Fibroblast of upper back skin (primary cell): ENCODE measurements at places on chromosomes 7 and 10.

- DNase-seq: peak; percentile 34
Observed at GRCh38 chr7:12490107-12490688, 80.3 kb upstream of the SCIN start.

DNA sequence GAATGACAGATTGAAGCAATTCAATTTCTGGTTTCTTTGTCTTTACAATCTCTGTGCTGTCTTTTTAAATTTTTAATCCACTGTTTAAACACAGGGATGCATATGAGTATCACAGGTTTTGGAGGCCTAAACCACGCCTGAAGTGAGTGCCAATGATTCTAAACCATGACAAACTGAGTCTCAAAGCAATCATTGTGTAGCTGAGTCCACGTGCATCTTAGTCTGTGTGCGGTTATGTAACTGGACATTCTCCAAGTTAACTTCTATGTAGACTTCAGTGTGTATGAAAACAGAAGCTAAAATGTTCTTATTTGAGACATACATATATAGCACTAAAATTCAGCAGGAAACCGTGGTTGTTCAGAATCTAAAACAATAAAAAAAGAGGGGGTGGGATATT, 79.3 kb upstream of the ST8SIA6 start:
- peak; percentile 35 for DNase-seq

DNA sequence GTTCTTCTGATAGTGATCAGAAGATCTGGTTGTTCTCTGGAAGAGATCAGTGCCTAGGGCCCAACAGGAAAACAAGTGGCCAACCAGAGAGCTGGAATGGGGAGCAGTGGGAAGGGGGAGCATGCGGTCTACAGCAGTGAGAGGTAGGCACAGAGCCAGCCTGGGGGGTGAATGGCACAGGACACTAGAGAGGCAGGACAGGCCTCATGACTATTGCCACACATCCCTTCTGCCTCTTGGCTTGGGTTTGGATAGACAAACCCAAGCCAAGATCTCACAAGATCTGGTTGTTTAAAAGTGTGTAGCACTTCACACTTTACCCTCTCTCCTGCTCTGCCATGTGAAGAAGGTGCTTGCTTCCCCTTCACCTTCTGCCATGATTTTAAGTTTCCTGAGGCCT, 224.4 kb downstream of the ARHGAP12 start:
- DNase-seq: no peak

- DNase-seq: no peak
Observed at GRCh38 chr10:124534231-124534798, 72.7 kb downstream of the LHPP start.

- DNase-seq: peak; percentile 26
Observed at GRCh38 chr10:23408330-23408976, 30.4 kb upstream of the OTUD1 start.

GRCh38 chr10:123936426-123936825, 44.8 kb upstream of the CPXM2 start:
- DNase-seq: peak; percentile 34

DNA sequence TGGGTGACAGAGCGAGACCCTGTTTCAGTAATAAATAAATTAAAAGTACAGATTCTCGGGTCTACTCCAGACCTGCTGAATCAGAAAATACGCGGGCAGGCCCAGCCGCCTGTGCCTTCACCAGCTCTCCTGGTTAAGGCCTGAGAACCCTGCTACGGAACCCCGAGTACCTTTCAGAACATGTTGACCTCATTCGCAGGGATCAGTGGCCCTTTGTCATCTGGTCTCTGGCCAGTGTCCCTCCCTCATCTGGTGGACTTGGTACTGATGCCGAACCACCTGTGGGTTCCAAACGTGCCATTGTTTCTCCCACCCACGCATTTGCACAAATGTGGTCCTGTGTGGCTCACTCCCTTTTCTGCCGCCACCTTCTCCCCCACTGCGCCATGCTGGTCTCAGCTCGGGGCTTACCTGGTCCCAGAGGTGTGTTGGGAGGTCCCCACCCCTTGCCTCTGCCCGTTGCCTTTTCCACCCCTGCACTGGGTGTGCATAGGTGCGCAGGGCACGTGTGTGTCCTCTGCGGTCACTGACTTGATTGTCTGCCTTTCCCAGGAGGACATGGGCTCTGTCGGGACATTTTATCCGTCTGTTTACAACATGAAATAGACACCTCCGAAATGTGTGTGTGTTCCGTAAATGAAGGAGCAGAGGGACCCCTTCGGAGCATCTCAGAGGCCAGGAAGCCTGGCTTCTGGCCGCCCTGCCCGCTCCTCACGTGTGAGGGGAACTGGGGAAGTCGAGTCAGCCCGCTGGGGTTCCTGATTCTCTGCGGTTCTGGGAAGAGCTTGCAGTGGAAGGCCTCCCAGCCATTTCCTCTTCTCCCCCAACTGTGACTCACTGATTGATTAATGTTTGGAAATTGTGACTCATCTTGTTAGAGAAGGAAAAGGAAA, 135.2 kb downstream of the CUX1 start:
- DNase-seq: peak; percentile 92

- DNase-seq: peak; percentile 58
Observed at GRCh38 chr10:44386546-44387052, 1.7 kb upstream of the CXCL12 start.

DNA sequence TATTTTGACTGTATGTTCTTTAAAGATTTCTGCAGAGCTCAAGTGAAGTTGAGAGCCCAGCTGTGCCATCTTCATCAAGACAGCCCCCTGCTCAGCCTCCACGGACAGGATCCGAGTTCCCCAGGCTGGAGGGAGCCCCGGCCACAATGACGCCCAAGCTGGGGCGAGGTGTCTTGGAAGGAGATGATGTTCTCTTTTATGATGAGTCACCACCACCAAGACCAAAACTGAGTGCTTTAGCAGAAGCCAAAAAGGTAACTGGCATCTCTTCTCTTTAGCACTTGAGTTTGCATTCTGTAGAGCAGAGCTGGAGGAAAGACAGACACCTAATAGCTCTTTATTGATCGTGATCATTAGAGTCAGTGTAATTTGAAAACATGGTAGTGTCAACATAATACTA, 33.7 kb downstream of the MCM10 start:
- DNase-seq: no peak

DNA sequence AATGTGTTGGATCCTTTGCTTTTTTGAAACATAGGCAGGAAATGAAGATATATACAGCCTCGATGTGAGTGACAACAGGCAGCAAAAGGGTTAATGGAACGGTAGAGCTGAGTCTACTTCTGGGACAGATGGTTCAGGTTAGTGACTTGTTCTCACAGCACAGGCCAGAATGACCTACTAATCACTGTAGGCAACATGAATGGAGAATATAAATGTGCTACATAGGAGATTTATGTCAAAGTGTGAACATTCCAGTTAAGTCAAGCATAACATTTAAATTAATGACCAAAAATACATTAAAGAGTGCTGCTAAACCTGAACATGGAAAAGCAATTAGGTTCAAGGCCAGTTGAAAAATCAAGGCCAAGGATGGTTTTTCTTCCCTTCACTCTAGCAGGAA, 235.2 kb downstream of the POU6F2 start:
- DNase-seq: peak; percentile 43

- no peak for DNase-seq
Observed at GRCh38 chr7:118657391-118658005, 433.0 kb downstream of the ANKRD7 start.

DNA sequence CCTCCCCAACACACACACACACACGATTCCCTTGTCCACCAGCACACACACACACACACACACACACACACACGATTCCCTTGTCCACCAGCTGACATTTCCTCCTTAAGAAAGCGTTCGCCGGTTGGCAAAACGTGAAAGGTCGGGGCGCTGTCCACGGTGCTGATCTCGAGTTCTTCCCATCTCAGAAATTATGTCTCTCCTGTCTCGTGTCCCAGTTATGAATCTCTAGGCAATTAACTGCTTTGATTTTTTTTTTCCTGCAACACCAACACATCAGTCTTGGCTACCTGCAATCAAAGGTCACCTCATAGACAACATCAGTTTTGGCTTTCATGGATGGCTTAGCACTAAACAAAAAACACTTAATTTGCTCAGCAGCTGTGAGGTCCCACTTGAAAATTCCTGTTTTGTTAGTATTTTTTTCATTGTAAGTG, 1.9 kb downstream of the INA start:
- DNase-seq: peak; percentile 42

GRCh38 chr7:106862317-106863089, 2.6 kb upstream of the PIK3CG start:
- peak; percentile 38 for DNase-seq

- no peak for DNase-seq
Observed at GRCh38 chr7:26168458-26169023, 16.5 kb downstream of the NFE2L3 start.

DNA sequence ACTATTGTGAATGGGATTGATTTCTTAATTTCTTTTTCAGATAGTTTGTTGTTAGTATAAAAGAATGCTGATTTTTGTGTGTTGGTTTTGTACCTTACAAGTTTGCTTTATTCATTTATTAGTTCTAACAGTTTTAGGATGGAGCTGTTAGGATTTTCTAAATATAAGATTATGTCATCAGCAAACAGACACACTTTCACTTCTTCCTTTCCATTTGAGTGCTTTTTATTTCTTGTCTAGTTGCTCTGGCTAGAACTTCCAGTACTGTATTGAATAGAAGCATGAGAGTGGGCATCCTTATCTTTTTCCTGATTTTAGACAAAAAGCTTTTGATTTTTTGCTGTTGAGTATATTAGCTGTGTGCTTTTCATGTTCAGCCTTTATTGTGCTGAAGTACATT, 81.5 kb downstream of the DNAH11 start:
- DNase-seq: no peak

DNA sequence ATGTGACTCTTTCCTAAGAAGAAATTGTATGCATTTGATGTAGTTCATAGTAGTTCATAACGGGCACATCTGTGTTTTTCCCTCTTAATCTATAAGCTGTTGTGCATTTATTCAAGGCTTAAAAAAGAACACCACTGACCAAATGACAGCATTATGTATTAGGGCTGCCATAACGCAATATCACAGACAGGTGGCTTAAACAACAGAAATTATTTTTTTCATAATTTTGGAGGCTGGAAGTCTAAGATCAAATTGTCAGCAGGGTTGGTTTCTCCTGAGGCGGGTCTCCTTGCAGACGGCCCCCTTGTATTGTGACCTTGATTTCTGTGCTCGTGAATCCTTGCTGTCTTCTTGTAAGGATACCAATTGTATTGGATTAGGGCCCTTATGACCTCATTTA, 627 bp upstream of the SSMEM1 start:
- DNase-seq: no peak

DNA sequence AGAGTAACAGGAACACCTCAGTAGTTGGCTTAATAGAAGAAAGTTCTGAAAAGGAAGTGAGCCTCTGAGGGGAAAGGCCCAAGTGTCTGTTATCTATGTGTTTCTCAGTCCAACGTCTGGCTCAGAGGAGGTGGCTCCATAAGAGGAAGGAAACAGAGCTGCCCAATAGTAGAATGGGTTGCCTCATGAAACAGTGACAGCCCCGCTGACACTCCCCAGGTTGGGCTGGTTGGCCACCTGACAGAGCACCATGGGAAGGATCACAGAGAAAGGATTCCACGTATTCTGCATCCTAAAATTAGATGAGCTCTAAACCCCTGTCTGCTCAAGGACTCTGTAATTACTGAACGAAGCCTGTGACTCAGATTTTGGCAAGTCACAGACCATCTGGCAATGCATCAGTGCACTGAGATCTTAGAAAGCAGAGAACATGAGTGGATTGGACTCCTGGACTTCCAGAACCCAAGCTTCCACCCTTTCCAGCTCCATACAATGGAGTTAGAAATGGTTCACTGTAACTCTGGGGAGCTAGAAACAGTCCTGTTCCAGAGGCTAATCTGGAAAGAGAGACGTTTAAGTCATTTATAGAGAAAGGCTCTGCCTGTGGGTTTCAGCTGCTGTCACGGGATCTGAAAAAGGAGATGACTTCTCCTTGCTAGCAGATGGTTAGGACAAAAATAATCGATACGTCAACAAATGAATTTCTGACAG, 2.9 kb downstream of the PKD2L1 start:
- DNase-seq: no peak
